A549 treated with ZK216348 at 1 μM for 4 hours (cell line): ENCODE measurements at places on chromosomes 4 and X. TPM values are rescaled to one million over a fixed set of nuclear protein-coding genes. Genes with fewer than 3 reads are reported as not detected.

GPR78 gene
- 0.16 TPM in 1 of 5 replicates, not detected in the others for total RNA-seq

TEX13D gene
- total RNA-seq: not detected in 5 replicates

SOWAHB gene
- not detected in 5 replicates for total RNA-seq

CT47B1 gene
- not detected in 5 replicates for total RNA-seq

MCF2 gene
- total RNA-seq: not detected in 5 replicates
